ENCODE measurements at places on chromosomes 2 and 18.
A peak's percentile ranks its signal among the peaks of the same experiment; 100 is the strongest.

DNA sequence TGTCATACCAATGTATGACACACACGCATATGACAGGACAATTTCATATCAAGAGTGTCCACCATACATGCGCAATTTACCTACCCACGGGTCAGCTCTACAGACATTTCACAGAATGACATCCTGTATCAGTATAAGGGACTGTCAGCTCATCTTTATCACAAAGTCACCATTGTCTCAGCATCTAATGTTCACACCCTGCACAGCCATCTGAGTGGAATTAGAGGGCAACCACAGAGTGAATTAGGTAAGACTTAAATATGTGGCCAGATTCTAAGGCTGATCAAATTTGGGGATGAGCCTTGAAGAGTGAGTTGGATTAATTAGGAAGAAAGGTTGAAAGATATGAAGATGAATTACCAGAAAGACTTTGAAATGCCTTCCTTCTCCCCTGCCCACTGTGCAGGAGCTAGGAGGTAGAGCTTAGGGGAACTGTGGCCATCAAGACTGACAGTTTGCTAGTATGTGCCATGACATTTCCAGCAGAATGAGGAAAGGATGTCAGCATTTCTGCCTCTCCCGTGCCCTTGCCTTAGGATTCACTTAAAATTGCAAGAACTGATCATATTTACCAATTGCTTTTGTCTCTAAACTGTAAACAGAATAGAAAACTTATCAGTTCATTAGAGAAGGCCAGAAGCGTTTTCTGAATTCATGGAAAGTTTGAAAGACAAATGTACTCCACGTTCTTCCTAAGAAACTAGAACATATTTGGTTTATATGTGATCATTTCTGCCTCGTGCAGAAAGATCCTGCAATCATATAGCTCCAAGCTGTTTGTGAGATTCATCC, 121.1 kb downstream of the DDX1 start:
- DNase-seq: no peak

- DNase-seq: no peak
Observed at GRCh38 chr2:65558743-65559142, 126.3 kb upstream of the SPRED2 start.

DNA sequence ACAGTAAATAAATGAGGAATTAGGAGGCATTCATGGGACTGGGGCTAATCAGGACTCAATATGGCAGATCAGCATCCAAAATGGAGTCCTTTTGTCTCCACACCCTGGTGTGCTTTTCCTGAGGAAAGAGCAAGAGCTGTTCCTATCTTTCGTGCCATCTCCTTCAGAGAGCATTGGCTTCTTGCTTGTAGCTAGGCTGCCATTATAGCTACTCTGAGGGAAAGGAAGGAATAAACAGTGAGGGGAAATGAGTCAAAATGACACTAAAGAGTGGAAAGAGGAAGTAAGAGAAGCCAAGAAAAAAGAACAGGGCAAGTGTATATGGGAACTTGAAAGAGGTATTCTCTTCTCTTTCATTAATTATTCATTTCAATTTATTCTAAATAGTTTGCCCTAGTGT, 8.4 kb upstream of the NMI start:
- no peak for DNase-seq

- no peak for DNase-seq
Observed at GRCh38 chr2:197890168-197890567, 85.8 kb downstream of the PLCL1 start.

- DNase-seq: no peak
Observed at GRCh38 chr2:240554767-240555493, 2.9 kb downstream of the ANKMY1 start.

GRCh38 chr2:43221763-43222474, 4.5 kb downstream of the ZFP36L2 start:
- peak; percentile 95 for DNase-seq

DNA sequence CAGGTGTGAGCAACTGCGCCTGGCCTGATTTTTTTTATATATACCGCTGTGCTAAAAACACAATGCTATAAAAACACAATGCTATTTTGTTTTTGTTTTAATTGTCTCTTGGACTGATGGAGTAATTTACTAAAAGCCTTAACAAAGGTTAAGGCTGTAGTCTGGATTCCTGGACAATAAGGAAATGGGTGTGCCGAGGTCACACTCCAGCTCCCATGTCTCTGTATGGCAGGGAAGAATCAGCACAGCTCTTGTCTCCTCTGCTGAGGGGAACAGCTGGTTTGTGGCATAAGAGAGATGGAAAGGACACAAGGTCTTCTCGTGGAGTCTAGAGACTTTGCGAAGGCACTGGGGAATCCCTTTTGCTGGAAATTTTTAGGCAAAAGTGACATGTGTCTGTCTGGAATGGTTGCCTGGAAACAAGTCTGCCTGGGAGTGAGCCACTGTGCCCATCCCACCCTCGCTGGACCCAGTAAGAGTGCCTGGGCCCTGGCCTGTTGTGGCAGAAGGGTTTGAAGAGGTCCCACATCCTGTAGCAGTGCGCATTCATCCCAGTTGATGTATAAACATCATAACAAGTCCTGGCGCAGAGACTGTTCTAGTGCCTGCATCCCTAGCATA, 73.1 kb downstream of the MAPK4 start:
- DNase-seq: peak; percentile 46

DNA sequence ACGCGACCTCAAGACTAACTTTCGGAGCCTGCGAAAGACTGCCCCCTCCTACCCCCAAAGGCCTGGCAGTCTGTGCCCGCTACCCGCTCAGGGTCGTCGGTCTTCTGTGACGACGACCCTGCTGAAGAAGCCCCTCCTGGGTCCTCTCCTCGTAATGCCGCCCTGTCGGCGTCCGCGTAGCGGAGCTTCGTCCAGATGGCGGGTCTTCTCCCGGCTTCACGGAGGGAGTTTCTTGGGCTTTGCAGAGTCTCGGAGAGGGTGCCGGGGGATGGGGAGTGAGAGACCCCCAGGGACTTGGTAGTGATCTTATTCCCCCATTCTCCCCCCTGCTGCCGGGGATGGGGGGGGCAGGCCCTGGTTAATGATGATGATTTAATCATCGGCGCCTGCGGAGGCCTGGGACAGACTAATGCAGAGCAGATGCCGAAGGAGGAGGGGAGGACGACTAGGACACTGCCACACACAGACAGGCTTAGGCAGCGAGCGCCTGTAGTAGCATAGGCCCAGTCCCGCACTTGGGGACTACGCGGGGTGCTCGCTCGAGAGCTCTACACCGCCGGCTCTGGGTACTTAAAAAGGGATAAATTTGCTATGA, 528 bp upstream of the PCGF1 start:
- DNase-seq: no peak

DNA sequence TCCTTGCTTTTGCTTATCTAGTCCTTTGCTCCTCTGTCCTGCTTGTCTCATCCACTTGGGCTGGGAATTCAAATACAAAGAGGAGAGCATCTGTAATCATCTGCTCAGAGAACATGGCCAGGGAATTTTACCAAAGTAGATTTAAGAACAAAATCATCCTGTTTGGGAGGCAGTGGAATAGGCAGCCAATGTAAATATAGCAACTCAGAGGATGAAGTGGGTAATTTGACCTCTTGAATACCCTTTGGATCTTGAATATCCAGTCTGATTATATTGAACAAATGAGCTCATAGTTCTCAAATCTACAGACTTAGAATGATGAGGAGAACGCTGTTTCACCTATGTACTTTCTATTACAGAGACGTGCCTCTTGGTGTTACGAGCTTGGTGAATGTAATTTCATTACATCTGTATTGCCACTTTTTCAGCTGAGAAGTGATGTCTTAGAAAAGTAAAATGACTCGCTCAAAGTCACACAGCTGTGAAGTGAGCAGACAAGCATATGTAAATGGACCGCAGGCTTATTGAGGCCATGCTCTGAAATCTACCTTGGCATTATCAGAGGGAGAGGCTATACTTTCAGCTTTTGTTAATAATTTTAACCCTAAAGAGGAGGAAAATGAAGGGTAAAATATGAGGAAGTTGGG, 266.3 kb downstream of the MTX2 start:
- DNase-seq: no peak

DNA sequence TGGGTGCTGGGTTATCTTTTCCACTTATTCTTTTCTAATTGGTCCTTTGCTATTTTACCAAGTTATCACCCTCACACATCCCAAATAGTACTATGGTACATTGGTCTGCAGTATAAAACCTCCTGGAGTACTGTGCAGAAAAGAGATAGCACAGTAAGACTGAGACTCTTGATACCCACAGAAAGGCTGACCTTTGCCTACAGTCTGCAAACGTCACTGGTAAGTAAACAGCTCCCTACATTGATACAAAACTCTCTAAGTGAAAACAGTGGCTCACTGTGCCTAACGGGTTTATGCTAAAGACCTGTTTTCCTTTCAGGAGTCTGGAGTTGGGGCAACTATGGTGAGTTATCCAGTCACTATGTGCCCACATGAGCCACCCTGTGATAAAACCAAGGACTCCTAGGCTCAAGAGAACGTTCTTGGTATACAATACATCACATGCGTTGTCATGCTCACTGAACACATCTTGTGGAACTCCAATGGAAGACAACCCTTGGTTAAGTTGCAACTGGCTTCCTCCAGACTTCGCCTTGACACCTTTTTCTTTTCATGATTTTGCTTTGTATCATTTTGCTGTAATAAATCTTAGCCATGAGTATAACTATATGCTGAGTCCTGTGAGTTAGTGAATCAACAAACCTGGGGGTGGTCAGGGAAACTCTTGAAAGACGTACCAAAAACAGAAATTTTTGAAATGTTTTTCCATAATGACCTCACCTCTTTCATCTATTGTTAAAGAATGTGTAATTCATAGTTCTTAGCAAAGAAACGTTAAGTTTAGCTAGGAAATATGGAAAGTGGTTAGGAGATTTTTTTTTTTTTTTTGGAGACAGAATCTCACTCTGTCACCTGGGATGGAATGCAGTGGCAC, 104.9 kb downstream of the C2orf74 start:
- DNase-seq: no peak

- no peak for DNase-seq
Observed at GRCh38 chr18:77140030-77140429, 7.4 kb upstream of the MBP start.

- no peak for DNase-seq
Observed at GRCh38 chr2:15682354-15682753, 90.7 kb downstream of the DDX1 start.

DNA sequence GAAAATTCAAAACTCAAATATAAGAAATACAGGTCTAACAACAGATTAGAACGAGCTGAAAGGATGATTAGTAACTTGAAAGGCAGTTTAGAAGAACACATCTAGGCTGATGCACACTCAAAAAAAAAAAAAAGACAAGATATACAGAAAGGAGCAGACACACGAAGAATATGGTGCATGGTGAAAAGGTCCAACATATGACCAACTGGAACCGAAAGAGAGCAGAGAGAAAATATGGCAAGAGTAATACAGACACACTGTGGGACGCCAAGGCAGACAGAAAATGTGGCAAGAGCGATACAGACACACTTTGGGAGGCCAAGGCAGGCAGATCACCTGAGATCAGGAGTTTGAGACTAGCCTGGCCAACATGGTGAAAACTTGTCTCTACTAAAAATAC, 39.8 kb downstream of the NDUFA10 start:
- no peak for DNase-seq

- DNase-seq: no peak
Observed at GRCh38 chr2:43448011-43448821, 147.6 kb downstream of the THADA start.

DNA sequence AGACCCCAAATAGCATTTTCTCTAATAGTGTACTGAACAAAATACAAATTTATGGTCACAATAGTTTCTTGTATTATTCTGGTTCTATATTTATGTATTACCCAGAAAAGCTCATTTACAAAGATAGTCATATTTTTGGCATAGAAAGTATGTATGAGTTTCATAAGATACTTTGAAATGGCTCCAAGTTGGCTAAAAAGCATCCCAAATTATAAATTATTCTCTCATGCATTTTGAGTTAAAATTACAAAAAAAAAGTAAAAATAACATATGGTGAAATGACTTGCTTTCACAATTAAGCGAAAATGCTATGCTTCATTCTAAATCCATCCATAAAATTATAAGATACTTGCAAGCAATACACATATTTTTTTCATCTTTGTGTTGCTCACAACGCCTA, 530.7 kb downstream of the ZNF804A start:
- DNase-seq: no peak

DNA sequence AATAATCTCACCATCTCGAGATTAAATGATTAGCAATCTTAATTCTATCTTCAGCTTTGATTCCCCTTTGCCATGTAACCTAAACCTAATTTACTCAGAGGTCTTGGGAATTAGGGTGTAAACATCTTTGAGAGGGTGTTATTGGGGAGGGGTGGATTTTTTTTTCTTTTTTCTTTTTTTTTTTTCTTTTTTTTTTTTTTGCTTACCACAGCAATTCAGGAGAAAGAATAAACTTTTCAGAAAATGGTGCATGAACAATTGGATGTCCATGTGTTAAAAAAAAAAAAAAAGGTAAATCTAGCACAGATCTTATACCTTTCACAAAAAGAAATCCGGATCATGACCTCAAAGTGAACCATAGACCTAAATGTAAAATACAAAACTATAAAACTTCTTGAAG, 160.8 kb upstream of the FANCL start:
- DNase-seq: no peak

DNA sequence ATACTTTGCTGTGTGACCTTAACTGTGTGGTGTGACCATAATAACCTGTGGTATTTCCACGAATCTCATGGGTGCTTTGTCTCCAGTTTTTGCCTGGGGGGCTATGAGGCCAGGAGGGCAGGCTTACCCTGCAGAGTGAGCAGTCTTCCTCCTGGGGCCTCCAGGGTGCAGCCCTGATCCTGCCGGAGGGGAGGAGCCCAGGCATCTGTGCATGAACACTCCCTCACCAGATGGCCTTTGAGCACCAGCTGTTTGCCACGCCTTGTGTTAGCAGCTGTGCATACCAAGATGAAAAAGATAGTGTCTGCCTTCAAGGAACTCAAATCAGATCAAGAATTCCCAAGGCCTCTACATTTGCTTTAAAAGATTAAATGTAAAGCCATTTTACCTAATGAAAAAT, 75.0 kb upstream of the RBM44 start:
- no peak for DNase-seq

DNA sequence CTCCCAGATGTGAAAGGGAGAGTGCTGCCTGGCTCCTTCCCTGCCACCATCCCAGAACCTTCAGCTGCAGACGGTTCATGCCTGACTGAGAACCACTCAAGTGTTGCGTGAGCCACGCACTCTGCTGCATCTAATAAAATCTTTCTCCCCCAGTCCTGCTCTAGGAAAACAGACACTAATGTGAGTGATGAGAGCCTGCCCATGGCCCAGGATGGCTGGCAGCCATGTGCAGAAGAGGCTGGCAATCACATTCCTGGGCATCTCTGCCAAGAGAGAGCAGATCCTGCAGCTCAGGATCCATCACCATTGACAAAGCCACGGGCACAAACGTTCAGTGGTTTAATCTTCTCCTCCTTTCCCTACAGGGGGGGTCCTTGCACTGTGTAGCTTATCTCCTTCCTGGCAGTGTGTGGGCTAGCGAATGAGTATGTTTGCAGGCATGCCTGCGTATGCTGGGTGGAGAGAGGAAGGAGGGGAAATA, 477.5 kb downstream of the SLC4A3 start:
- DNase-seq: no peak

- DNase-seq: no peak
Observed at GRCh38 chr2:174844295-174844708, 80.0 kb upstream of the CHRNA1 start.
